ENCODE measurements at places on chromosomes 12 and 14.

- no peak for DNase-seq
These were observed 720.9 kb downstream of the FSCB start for GRCh38 chr14:43786066-43786762.

DNA sequence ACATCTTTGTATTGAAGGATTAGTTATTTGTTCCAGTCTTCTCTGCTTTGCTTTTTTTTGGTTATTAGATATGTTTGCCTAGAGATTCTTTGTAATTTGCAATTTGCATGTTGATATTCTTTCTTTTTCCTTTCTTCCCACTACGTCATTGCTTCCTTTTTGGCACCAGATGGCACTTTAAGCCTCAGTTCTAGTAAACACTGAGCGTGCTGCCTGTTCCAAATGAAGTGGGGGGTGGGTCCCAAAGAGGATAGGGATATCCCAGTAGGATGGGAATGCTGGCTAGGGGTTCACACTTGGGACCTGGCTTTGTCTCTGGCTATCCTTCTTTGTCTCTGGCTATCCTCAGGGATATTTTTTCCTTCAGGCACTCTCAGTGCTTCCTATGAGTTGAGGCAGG is 17.0 kb downstream of the EAPP start:
- DNase-seq = no peak

DNA sequence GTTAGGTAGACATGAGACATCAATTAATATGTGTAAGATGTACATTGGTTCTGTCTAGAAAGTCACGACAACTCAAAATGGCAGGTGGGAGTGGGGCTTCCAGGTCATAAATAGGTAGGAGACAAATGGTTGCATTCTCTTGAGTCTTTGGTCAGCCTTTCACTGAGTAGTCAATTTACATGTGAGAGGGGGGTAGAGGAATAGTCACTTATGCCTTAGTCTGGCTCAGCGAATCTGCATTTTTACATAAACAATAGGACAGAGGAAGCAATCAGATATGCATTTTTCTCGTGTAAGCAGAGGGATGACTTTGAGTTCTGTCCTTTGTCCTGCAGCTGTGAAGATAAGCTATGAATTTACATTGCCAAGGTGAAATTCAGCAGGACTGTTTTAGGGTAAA is 27.8 kb upstream of the UNC79 start:
- no peak for DNase-seq

GRCh38 chr14:91858536-91859275 is 8.6 kb downstream of the TC2N start:
- DNase-seq = peak; percentile 12

GRCh38 chr14:25837551-25837965 is 760.3 kb downstream of the NOVA1 start:
- no peak for DNase-seq

DNA sequence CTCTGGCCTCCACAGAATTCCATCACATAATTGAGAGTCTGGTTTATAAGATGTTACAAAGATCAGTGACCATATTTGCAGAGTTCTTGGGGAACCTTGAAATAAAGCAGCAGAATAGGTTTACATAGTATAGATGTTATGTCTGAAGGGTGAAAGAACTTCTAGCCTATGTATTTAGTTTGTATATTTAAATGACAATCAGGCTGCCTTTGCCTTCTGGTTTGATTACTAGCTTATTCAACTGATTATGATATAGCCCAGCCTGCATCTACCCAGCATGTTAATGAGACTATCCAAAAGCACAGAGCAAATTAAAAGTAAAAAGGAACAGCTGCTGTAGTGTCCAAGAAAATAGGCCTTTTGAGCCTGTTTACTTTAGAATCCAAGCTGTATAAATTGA is 85.3 kb downstream of the APAF1 start:
- no peak for DNase-seq

- no peak for DNase-seq
These were observed 1042.4 kb downstream of the AACS start for GRCh38 chr12:126107659-126108058.

DNA sequence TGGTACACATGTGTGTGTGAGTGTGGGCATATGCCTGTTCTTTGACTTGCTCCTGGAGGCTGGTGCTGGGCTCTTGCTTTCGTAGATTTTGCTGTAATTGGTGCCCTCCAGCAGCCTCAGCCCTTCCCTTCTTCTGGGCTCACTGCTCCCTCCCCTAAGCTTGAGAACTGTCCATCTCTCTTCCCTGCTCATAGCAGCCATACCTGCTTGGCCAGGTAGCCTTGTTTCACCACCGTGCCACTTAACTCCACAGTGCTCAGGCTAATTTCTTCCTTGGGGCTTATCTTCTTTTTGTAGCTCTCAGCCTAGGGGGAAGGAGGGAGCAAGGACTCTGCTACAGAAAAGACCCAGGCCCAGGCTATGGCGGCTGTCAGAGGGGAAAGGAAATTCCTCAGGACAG is 19.8 kb downstream of the PLEK2 start:
- DNase-seq = no peak

- no peak for DNase-seq
These were observed 456.7 kb downstream of the AEBP2 start for GRCh38 chr12:19896041-19896440.

DNA sequence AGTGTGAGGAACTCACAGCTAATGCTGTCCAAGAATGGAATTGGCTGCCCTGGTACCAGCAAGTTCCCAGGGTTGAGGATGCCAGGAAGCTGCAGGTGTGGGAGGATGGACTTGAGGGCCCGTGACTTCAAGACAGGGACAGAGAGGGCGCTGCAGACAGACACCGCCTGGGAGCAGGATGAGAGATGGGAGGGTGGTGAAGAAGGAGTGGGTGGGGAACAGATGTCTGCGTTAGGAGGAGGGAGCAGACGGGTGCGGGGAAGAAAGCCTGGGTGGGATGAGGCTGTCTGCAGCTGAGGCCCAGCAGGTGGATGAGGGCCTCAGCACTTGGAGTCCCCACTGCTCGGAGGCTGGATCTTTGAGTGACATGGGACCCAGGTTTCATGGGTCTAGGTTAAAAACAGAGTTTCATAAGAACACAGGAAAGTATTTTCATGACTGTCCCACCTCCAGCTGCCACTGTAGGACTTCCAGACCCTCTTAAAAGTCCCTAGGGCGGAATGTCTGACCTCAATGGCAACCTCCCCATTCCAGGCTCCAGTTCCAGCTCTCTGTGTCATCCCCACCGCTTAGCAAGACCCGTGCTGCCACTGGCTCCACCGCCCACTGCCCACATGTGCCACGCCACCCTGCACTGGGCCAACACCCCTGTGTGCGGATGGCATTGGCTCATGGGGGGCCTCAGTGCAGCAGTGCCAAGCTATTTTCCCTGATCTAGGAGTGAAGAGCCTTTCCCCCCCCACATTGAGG is 70.3 kb upstream of the SCN8A start:
- no peak for DNase-seq

DNA sequence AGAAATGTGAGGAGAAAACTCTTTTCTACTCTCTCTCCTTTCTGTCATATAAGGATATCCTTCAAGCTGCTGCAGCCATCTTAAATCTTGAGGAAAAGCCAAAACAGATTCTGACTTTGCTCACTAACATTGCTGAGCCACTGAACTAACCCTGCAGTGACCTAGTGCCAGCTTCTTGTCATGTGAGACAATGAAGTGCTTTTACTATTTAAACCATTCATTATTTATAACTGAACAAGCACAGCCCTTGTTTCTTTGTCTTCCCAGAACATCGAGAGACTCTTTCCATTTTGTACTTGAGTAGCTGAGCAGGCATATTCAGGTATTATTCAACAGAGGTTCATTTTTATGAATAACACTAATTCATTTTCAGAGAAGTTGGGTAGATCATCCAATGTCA is 455.0 kb upstream of the TMPO start:
- no peak for DNase-seq

- no peak for DNase-seq
These were observed 553.7 kb downstream of the FLRT2 start for GRCh38 chr14:86083616-86084015.

DNA sequence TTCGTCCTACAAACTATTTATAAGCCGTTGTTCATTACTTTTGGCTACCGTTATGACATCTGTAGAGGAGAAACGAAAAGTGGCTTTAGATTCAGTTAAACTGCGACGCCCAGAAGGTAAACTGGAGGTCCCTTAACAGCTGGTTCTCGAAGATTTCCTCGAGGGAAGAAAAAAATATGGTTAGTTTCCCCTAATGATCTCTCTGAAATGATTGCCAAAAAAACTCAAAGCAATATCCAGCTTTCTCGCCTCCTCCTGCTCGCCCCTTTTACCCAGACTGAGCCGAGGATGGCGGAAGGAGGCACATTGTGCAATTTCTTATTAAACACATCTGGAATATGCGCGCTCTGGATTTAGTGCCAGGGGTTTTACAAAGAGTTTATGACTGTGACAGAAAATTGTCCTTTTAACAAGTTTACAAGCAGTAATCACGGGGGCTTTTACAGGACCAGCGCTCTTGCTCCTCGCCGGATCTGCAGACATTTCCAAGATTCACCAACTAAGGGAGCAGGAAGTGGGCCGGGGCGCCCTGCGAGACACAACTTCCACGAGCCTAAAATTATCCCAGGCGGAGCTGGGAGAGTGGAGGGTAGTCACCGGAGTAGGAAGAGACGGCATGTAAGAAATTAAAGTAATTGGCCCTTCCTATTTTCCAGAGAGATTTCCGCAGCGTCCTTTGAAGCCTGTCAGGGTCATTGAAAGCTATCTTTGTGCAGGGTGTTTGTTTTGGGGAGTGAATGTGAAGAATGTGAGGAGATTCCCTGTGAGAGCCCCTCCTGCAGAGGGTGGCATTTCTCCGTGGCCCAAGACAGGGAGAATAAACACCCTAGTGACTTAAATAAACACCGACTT is 5.6 kb downstream of the SIX1 start:
- DNase-seq = no peak

- DNase-seq = no peak
These were observed 57.2 kb downstream of the ESRRB start for GRCh38 chr14:76432827-76433752.

- DNase-seq = no peak
These were observed 103.0 kb downstream of the VCPKMT start for GRCh38 chr14:50013198-50013918.

- no peak for DNase-seq
These were observed 10.1 kb downstream of the A2ML1 start for GRCh38 chr12:8832500-8832899.

DNA sequence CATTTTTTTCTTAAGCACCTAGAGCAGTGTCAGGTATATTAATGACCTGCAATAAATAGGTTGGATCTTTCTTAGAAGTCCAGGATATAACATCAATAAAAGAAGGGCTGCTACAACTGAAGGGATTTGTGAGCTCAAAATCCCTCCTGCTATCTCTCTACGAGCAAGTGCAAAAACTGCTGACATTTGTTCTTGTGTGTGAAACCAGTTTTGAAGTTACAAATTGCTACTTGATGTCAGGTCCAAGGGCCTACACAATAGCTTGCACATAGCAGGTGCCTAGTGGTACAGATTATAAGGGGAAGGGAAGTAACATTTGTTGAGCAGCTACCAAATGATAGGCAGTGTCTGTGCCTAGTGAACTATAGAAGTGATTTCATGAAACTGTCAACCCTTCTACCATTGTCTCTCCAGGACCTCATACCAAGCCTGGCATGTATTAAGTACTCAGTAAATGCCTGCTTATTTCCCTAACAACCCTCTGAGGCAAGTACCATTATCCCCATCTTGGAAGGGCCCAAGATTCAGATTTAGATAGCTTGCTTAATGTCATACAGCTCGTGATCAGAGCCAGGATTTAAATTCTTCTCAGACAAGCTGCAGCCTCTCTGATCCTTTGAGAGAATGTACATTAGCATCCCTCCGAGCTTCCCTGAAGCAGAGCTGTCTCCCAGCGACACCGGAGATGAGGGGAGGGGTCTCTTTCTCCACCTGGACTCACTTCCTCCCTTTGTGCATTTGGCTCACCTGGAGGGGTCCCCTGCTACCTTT is 300.3 kb downstream of the ZFP36L1 start:
- DNase-seq = no peak

- DNase-seq = peak; percentile 24
These were observed 127.0 kb downstream of the GCH1 start for GRCh38 chr14:54775486-54776140.

DNA sequence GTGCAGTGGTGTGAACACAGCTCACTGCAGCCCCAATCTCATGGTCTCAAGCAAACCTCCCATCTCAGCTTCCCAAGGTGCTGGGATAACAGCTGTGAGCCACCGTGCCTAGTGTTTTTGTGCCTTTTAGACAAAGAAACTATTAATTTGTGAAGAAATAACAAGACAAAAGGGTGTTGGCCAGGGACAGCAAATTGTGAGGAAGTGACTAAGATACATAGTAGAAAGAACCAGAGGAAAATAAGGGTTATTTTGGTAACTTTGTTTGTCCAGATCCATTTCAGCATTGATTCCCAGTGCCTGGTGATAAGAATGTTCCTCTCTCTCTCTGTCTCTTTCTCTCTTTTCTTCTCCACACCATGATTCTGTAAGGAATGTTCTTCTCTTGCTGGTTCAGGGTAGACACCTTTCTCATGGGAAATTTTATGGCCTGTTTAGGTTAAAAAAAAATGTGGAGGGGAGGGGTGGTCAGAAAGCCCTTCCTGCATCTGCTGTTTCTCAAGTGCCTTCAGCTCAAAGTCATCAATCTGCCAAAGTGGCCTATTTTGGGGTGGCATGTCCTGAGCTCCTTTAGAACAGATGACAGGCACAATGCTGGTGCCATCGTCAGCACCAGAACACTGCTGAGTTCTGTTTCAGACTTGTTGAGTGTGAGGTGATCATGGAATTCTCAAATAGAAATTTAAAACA is 184.4 kb upstream of the EEA1 start:
- DNase-seq = no peak

GRCh38 chr14:99815696-99816095 is 22.5 kb downstream of the EML1 start:
- DNase-seq = no peak

DNA sequence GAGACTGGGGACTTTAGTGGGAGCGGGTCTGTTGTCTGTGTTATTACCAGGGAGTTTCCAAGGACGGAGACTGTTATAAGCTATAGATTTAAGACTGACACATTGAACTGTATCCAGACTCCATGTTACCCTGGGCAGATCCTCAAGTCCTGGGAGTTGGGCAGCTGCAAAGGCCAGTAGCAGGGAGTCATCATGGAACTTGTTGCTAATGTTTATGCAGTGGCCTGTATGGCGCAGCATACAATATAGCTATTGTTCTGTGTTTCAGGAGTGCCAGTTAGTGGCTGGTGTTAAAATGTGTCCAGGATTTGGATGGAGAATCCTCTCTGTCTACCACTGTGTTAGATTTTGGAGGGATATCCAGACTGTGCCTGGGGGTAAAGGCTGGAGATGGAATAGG is 31.7 kb downstream of the SMOC1 start:
- DNase-seq = no peak

DNA sequence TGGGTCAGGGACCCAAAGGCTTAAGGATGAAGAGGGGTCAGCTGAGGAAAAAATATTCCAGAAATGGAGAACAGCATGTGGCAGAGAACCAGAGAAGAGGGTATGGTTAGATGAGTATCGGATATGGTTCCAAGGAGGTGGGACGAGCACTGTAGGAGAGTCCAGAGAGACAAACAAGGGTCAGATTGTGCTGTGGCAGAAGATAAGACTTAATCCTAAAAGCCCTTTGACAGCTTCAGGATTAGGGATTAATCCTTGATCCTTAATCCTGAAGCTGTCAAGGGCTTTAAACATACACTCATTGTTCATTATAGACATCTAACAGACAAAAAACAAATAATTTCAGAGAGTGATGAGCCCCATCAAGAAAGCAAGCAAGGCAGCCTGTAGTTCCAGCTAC is 124.0 kb downstream of the SPTSSA start:
- no peak for DNase-seq
